ENCODE measurements at places on chromosomes 7 and 10.

GRCh38 chr7:92674379-92674778 is 84.2 kb upstream of the FAM133B start:
- DNase-seq: no peak

- DNase-seq: no peak
Measured at GRCh38 chr7:111841596-111842205, 279.4 kb upstream of the IMMP2L start.

- DNase-seq: no peak
Measured at GRCh38 chr7:77434570-77435275, 18.6 kb upstream of the GSAP start.

DNA sequence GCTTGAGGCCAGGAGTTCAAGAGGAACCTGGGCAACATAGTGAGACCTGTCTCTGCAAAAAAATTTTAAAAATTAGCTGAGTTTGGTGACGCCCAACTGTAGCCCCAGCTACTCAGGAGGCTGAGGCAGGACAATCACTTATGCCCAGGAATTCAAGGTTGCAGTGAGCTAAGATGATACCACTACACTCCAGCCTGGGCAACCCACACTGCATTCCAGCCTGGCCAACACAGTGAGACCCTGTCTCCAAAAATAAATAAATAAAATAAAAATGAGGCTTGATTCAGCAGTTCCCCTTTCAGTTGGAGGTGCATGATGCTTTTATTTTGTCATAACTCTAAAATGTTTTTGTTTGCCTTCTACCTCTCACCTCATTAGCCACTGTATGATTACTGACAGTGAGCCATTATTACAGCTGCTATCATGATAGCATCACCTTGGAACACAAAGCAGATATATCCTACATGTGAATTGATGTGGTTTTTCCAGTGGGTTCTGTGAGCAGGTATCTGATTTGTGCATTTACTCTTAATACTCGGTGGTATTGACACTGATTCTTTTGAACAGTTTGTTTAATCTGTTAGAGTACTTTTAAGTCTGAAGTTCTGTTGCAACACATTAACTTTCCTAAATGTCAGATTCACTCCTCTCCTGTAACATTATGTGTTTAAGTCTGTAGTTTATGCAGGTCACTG is 49.1 kb downstream of the ARID5B start:
- no peak for DNase-seq

- no peak for DNase-seq
Measured at GRCh38 chr7:123023126-123023525, 27.6 kb upstream of the TAS2R16 start.

- DNase-seq: no peak
Measured at GRCh38 chr7:44132039-44132438, 8.7 kb upstream of the POLD2 start.

DNA sequence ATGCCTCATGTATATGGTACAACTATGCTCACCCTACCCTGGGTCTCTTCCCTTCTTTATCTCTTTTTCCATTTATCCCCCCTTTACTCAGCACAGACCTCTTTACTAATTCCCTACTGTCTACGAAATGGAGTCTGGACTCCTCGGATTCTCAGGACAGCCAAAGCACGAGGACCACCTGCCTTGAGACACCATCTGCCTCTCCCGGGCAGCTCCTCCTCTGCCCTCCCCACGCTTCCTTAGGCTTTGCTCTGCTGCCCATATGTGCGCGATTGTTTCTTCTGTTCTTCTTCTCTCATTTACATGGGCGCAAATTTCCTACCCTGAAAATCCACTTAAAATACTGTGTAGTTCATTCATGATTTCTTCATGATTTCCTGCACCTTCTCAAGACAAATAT is 62.7 kb upstream of the STK17A start:
- DNase-seq: no peak

GRCh38 chr7:95342642-95343307 is 18.4 kb upstream of the PON1 start:
- DNase-seq: no peak

All from head of caudate nucleus (tissue), 42 donors.